ENCODE measurements at places on chromosomes 3 and 15.

DNA sequence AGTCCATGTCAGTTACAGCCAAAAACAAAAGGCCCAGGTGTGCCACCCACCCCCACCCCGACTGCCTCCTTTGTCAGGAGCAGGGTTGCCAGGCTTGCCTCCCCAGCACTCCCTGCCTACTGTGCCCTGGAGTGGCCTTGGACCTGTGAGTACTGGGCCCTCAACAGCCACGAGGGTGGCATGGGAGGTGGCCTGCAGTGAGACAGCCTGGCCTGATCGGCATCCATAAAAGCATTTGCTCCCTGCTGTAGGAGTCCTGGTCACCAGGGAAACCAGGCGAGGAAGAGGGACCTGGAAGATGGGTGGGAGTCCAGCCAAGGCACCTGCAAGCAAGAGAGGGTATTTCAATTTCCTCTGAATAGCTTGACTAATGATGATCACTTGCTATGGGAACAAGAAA, 56.4 kb upstream of the KCNMB2 start:
- no peak for DNase-seq

DNA sequence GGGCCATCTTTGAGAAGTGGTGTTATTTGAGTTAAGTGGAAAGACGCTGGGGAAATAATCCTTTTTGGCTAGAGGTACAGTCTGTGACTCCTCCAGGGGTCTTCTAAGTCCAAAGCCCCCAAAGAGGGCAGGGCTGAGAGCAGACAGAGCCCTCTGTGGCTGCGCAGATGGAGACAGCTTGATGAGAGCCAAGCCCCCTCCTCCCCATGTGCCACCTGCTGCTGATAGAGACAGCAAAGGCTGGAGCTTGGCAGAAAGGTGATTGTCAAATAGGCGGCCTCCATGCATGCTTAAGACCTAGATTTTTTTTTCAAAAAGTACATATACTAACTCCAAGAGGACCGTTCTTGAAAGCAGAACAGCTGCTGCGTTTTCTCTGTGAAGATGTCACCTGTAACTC, 72.4 kb downstream of the CRYGS start:
- no peak for DNase-seq

DNA sequence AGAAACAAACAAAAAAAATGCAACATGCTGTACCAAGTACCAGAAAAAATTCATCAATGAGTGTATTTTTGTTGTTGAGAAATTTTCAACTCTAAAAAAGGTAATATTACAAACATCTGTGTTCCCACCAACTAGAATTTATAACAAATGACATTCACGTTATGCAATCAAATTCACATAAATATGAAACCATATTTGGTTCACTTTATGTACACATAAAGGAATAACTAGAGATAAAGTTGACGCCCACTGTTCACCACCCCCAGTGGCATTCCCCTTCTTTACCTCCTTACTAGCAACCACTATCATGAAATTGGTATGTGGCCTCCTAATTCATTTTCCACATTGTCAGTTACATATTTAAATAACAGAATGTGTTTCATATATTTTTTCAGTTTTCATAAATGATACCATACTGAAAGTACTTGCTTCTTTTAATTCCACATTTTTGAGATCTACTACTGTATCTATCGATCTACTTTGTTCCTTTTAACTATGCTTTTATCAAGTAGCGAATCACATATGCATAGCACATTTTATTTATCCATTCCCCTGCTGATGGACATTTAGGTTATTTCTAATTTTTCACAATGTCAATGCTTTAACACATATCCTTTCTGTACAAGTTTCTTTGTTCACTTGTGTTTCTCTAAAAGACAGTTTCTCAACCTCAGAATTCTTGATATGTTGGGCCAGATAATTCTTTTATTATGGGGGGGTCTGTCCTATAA, 34.5 kb downstream of the TBC1D5 start:
- no peak for DNase-seq

DNA sequence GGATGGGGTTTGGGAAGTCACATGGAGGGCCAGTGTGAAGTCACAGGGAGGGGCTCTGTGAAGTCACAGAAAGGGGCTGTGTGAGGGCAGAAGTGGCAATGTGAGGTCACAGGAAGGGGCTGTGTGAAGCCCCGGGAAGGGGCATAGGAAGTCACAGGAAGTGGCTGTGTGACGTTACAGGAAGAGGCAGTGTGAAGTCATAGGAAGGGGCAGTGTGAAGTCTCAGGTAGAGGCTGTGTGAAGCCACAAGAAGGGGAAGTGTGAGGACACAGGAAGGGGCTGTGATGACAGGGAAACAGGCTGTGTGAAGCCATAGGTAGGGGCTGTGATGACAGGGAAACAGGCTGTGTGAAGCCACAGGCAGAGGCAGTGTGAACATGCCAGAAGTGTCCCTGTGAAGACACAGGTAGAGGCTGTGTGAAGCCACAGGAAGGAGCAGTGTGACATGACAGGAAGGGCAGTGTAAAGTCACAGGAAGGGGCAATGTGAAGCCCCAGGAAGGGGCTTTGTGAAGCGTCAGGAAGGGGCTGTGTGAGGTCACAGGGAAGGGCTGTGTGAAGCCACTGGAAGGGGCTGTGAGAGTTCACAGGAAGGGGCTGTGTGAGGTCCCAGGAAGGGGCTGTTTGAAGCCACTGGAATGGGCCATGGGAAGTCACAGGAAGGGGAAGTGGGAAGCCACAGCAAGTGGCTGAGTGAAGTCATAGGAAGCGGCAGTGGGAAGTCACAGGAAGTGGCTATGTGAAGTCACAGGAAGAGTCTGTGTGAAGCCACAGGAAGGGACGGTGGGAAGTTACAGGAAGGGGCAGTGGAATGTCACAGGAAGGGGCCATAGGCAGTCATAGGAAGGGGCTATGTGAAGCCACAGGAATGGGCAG, 37.1 kb downstream of the GASK1A start:
- peak; percentile 63 for DNase-seq

DNA sequence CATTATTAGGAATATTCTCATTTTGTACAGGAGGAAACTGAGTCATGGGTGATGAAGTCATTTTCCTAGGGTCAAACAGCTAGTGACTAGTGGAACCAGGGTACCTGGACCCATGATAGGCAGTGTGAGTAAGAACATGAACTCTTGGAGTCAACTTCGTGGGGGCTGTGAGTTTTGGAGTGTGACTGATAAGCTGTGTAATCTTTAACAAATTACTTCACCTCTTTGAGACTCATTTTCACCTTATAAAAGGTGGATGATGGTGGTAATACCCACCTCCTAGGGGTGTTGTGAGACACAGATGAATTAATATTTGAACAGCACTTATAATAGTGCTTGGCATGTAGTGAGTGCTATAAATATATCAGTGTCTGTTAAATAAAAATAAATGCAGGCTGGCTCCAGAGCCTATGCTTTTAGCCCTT, 9.1 kb downstream of the SEMA6D start:
- no peak for DNase-seq

GRCh38 chr15:66773129-66773873, 71.3 kb downstream of the SMAD6 start:
- DNase-seq = no peak

GRCh38 chr15:52217186-52217585, 26.0 kb upstream of the GNB5 start:
- DNase-seq = no peak

DNA sequence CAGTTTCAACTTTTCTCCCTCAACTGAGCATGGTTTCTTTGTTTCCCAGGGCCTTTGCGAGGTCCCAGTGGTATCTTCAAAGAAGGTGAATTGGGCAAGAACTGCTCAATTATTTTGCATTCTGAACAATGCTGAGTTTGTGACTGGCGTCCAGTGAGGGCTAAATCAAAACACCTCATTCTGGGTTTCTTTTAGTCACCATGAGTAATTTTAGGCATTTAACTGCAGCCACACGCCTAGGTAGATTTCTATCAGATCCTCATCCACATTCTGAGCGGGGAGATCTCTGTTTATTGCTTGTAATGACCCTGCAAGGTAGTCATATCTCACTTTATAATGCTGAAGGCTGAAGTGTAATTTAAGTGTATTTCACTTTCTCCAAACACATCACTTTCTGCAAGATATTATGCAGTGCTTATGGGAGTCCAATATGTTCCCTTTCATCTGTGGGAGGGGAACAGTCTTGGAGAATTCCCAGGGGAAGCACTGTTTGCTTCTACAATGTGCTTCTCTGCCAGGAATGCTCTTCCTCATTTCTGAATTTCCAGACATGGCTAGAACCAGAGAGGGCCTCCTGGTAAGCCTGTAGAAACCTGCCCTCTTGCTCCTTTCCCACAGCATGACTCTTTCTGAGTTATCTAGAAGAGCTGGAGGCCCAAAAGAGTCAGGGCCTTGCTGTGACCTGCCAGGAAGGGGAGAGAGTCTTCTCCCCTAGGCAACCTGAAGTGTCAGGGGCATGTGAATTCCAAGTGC, 91.7 kb downstream of the FRMD4B start:
- DNase-seq = no peak

DNA sequence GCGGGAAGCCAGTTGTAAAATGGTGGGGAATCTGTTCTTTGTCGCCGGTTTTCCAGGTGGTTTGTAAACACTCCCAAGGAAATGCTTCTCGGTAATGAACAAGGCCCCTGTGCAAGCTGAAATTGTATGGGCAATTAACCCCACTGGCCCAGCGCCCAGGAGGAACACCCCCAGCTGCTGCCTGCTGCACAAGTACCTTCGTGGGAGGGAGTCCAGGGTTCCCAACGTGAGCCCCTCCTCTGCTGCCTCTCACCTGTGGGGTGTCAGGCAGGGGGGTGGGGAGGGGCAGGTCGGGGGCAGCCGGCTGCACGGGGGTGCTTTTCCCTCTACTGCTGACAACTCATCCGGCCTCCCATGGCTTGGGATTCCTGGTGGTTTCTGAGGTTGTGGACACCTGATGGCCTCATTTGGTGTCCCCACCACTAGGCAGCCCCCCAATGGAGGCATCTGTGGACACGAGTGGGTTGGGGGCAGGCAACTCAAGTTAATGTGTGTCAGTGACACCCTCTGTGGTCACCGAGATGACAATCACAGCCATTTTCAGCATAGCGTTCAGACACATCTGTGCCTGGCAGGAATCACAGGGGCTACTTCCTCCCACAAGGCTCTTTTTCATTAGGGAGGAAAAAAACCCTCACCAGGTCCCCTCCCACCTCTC, 35.6 kb upstream of the PRR23E start:
- no peak for DNase-seq

GRCh38 chr3:128922804-128923459, 43.5 kb downstream of the ACAD9 start:
- DNase-seq = peak; percentile 31

GRCh38 chr3:24406900-24407299, 87.8 kb downstream of the THRB start:
- no peak for DNase-seq

- no peak for DNase-seq
These were observed 439 bp downstream of the CTXND1 start for GRCh38 chr15:80251428-80252120.

DNA sequence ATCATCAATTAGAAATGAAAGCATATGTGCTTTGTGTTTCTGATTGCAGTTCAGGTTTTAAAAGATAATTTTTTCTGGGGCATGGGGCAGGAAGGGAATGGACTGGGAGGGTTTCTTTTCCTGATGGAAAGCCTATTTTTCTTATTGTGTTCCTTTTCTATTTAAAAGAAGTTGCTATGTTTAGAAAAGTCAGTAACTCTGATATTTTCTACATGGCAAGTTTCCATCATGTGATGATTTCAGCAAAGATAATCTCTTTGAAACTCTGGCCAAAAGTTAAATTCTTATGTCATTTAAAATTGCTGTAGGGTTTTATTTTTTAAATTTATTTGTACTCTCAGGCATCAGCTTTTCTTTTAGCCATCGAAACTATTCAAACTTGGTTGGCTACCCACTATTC, 601.2 kb downstream of the FOXP1 start:
- no peak for DNase-seq

DNA sequence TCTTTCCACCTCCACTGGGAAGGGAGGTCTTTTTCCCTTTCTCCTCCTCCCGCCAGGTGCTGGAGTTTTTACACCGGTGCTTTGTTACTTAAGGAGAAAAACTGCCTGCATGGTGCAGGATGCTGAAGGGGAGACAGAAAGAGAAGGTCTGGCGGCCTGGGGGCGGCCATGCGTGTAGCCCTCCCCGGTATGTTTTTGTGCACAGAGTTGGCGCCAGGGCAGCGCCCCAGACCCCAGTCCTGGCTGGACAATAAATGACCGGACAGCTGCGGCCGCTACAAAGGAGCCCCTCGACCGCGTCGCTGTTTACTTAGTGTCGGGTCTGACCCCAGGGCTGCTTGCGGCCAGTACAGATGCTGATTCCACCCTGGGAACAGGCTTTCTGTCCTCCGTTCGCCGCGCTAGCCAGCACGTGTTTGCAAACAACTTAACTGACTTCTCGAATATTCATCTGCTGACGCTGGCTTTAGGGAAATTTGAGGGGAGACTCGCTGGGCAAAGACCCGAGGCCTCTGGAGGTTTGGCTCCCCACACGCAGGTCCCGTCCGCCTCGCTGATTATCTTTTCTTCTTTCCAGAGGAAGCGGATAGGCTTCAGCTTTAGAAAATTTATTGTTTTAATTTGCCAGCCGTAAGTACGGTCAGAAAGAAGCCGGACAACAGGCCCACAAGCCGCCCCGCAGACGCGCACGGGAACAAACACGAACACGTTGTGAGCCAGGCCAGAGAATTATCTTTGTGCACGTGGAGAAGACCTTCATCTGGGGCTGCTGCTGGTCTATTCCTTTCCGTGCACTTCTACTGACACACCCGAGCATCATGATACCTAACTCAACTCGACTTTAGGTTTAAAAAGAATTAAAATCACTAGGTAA, 46.9 kb downstream of the ZIC4 start:
- no peak for DNase-seq

DNA sequence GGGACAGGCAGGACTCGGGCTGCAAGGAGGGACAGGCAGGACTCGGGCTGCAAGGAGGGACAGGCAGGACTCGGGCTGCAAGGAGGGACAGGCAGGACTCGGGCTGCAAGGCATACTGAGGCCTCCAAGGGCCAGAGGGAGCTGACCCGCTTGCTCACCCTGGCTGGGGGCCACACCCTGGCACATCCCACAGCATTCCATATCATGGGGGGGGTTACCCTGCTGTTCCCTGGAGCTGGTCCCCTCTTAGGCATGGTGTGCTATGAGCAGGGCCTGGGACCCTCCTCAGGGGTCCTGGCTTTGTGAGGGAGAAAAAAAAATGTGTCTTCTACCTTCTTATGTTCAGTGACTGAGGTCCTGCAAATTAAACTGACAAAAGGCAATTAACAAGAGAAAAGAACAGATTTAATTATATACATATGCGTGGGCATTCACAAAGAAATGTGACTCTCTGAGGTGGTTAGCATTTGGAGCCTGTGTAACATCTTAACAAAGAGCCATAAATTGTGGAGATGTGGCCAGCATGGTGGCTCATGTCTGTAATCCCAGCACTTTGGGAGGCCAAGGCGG, 97.6 kb upstream of the ALDH1A3 start:
- no peak for DNase-seq

DNA sequence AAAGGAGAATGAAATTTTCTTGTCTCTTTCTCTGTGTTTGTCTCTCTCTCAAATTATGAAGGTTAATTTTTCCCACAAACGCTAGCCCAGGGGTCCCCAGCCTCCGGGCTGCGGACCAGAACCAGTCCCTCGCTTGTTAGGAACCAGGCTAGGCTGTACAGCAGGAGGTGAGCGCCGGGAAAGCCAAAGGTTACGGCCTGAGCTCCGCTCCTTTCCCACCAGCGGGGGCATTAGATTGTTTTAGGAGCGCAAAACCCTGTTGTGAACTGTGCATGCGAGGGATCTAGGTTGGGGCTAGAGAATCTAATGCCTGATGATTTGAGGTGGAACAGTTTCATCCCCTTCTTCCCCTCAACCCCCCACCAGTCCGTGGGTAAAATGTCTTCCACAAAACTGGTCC, 74.7 kb upstream of the ZNF385D start:
- DNase-seq = no peak
